ENCODE measurements at places on chromosomes 12 and 14.

DNA sequence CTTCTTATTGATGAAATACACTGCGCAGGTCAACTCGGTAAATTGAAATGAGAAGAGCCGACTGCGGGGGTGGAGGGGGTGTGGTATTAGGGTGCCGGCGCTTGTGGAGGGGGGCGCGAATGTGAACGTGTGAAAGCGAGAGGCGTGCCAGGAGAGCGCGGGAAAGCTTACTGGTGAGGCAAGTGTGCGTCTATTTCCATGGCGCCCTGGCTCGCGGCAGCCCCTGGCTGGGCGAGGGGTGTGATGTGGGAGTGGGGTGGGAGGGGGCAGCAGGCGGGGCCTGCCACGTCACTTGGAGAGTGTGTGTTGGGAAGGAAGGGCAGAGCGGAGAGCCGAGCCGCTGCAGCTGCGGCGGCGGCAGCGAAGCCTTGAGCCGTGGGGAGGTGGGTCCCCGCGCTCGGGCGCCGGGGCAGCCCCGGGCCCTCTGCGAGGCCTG lies 88.8 kb downstream of the GALNT8 start:
- DNase-seq, result no peak

- DNase-seq, result no peak
These were observed 84.7 kb upstream of the RFX4 start for GRCh38 chr12:106498056-106498455.

DNA sequence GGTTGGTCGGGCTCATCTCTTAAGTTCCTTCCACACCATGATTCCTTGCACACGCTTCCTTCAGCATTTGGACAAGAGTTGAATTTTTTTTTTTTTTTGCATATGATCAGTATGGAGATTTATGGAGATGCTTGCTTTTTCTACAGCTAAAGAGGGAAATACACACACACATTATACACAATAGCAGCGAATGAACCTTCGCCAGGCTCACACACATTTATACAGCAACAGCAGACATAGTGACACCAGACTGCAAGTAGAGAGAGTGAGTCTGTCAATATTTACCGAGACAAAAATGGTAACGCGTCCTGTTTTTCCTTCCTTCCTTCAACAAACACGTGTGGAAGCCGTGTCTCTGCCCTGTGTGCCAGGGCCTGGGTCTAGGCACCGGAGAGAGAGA lies 897.9 kb downstream of the BCL11B start:
- no peak for DNase-seq

DNA sequence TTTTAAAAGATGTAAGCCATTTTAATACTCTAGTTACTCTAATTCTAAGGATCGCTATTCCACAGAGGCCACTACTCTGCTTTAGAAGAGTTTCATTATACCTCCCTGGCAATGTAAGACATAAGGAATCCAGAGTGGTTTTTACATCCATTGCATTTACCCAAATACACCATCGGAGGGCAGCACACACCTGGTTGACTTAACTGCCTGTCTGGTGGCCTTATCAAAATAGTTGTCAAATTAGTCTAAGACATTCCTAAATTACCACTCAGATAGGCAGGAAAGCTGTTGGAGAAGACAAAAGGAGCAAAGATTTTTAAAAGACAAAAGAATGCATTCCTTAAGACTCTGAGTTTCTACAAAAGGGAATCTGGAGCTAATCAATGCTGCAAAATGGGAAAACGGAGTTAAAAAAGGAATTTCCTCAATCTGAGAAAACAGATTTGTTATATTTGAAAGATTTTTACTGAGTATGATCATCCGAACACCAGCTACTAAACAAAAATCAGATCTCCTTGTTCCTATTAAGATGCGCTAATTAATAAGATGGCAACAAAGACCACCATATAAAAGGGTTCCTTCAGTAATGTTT lies 33.8 kb upstream of the FGD4 start:
- DNase-seq, result peak; percentile 6

DNA sequence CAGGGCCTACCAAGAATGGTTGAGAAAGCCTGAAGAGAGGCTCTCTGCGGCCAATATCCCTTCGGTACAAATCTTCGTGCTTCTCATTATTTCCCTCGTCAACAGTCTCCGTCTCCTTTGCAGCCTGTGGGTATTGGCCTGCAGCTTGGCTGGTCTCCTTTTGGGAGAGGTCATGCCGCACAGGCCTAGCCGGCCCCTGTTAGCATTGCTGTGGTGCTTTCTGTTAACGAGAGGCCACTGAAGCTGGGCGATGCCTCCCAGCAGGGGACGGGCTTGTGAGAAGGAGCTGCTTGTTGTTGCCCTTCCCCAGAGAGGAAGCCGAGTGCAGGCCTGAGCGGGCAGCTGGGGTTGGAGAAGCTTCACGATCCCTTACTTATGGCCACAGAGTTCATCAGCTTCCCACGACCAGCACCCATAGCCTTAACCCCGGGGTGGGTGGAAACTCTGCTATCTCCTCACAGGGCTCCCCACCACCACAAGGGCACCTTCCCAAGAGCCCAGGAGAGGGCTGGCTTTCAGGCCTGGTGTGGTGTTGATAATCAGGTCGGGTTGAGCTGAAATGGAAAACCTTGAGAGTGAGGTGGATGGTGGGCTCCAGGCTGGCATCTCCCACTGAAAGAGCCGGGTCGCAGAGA lies 228.6 kb downstream of the ZFP36L1 start:
- DNase-seq, result no peak

GRCh38 chr12:106039242-106039641 lies 99.5 kb downstream of the NUAK1 start:
- DNase-seq, result no peak

GRCh38 chr14:101728367-101728742 lies 33.2 kb upstream of the PPP2R5C start:
- no peak for DNase-seq

DNA sequence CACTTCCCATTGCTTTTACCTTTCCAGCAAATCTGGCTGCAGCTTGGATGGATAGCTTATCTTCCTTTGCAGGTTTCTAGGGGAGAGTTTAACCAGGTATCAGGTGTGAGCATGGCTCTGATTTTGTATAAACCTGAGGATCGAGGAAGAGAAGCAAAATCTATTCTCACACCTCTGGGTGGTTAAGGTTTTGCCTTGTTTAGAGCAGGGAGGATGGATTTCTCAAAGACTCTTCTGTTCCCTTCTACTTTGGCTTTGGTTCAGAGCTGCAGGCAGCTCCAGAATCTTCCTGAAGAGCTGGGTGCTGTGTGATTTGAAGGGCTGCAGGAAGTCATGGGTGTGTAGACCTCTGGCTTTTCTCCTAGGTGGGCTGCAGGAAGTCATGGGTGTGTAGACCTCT lies 1.7 kb downstream of the JDP2 start:
- no peak for DNase-seq

- DNase-seq, result no peak
These were observed 1030.7 kb downstream of the AACS start for GRCh38 chr12:126095748-126096510.

- no peak for DNase-seq
These were observed 49.2 kb downstream of the NINJ2 start for GRCh38 chr12:613996-614395.

GRCh38 chr12:118271770-118272417 lies 100.8 kb downstream of the TAOK3 start:
- no peak for DNase-seq

- DNase-seq, result no peak
These were observed 177.9 kb downstream of the KICS2 start for GRCh38 chr12:64044191-64044590.

DNA sequence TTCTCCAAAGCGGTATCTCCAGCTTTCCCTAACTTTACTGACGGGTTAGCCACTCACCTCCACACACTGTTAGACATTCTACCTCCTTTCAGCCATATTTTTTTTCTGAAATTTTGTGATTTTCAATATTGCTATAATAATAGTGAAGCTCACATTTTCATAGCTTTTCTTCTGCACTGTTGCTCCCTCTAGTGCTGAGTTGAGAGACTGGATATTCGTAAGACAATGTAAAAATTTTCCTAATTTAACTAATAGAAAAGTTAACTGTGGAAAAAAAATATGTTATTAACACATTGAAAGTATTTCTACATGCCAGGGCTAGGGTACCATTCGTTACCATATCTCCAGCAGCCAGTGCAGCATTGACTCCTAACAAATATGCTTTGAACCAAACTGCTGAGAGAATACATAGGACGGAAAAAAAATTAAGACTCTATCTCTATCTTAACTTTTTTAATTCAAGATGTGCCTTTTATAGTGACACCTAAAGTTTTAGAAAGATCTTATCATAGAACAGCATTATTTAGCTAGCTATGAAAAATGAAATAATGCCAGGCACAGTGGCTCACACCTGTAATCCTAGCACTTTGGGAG lies 48.7 kb upstream of the ABCC9 start:
- no peak for DNase-seq

DNA sequence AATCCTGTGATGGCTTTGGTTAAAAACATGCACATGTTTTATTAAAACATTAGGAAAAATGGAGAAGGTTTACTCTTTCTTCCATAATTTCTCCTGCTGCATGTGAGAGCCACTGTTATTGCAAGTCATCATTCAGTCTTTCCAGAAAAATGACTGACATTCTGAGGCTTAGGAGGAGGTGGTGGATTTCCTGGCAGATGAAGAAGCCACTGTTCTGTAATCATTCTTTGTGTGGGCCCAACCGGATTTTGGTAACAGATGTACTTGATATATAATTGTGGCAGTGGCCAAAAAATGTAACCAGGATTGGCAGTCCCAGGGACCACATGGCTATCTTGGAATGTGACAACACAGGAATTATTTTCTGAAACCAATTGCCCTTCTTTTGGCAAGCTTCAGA lies 120.2 kb downstream of the DAAM1 start:
- DNase-seq, result no peak

Measured in activated CD8-positive, alpha-beta memory T cell treated with anti-CD3 and anti-CD28 coated beads for 48 hours (primary cell).